ENCODE measurements at places on chromosomes 16 and 17.

GRCh38 chr17:19398301-19399181 is 11.6 kb upstream of the MFAP4 start:
- peak; percentile 66 for DNase-seq

DNA sequence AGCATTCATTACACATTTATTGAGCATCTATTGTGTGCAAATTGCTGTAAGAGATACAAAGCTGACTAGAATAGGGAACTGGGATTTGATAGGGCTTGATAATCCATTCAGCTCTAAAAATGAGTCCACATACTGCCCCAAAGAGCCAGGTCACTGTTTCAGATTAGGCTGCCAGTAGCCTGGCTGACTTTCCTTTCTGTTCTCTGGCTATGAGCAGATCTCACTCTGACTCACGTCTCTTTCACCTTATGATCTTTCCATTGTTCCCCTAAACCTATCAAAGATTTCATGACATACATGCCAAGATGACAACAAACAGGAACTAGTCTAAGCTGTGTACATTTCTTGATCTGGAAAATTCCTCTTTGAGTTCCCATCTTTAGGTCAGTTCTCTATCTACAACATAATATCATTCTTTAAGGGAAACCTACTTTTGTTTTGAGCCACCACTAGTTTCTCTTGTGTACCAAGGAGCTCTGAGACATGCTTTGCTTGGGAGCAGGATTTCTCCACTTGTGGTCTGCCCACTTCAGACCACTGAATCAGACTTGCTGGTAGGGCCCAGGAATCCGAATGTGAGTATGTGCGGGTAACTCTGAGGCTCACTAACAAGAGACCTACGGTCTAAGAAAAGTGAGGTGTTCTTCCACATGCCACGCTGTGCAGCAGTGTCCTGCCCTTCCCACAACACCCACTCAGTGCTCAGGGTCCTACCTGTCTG is 40.9 kb upstream of the ICAM2 start:
- no peak for DNase-seq

GRCh38 chr17:1203111-1203966 is 23.6 kb upstream of the ABR start:
- peak; percentile 75 for DNase-seq

DNA sequence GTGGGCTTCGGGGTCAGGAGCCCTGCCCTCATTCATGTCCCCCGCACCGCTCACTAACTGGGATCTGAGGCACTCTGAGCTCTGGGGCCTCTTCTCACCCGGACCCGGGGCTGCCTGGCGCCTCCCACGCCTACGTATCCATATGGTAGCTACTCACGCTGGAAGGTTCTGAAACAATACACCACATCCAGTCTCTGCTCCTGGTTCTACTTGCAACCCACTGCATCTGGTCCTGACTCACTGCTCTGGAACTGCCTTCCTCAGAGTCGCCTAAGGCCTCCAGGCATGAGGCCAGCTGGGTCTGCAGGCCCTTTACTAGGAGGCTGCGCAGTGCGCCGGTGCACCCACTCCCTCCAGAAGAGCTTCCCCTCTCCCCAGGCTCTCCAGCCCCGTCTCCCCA is 18.1 kb downstream of the USP36 start:
- no peak for DNase-seq

DNA sequence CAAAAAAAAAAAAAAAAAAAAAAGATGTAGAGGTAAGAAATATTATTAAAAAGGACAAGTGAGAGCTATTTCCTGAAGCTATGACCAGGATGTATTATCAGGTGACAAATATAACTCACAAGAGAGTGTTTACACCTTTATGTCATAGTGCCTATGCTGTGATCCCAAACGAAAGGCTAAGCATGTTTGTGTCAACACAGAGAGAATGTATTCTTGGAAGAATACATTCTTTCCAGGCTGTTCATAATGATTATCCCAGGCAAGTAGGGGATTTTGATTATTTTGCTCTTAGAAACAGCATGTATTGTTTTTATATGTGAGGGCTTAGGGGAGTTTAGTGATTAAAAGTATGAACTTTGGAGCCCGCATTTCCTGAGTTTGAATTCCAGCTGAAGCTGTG is 175.0 kb downstream of the SPECC1 start:
- no peak for DNase-seq

DNA sequence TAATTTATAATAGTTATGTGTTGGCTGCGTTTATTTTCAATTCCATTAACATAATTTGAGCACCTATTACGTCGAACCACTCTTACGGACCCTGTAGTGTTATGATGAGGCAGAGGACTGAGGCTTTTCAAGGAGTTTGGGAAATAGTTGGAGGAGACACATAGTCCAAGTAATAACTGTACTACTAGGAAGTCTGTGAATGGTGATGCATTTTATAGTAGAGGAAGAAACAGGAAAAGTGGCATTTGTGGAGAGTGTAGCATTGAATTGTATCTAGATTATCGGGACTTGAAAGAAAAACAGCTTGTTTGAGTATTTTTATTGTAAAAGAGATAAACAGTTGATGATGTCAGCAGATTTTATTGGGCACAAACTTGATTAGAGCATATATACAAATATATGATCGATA is 1.7 kb downstream of the NFATC3 start:
- DNase-seq = no peak

DNA sequence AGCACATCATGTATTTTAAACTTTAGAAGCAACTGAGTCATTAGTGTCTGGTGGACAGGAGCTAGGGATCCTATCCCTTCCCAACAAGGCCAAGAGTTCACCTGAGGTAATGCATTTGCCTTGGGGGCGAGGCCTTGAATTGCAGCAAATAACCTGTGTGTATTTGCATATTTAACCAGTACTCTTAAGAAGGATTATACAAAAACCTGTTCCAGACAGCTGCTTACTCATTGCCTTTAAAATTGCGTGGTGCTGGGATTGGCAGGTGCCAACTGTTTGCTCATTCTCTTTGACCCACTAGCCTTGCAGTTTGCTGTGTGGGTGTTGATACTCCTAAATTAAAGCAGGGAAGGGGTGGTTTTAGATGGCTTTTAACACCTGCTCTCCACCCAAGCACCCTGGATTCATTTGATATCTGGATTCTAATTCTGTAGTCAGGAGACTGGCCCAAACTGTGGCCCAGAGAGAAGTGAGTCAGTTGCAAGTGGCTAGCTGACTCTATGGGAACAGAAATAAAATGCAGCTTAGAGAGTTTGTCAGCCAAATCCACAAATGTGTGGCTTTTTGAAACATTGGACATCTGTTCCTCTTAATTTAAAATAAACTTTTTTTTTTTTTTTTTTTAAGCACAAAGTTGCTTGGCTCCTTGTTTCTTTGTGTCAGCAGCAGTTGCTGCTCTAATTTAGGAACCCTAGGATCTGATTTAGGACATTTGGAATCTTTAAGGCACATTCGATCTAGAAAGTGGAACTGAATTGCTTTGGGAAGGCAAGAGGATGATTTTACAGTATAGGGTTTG is 46.9 kb downstream of the TUBD1 start:
- no peak for DNase-seq

DNA sequence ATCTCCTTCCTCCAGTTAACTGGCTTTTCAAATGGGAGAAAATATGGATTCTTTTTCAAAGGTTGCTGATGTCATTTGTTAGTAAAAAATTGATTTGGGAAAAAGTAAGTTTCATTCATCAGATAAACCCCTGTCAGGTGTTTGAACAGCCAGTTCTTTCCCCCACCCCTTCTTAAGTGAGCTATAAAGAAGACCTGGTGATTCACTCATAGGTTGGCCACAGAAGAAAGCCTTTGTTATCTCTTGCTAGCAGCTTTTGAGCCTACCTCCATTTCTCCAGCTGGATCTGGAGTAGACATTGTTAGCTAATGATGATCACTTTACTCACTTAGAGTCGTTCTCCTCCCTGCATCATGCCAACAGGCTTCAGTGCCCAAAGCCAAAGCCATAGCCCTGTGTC is 63.0 kb downstream of the NLK start:
- no peak for DNase-seq

GRCh38 chr17:40588552-40588951 is 23.3 kb upstream of the CCR7 start:
- no peak for DNase-seq

DNA sequence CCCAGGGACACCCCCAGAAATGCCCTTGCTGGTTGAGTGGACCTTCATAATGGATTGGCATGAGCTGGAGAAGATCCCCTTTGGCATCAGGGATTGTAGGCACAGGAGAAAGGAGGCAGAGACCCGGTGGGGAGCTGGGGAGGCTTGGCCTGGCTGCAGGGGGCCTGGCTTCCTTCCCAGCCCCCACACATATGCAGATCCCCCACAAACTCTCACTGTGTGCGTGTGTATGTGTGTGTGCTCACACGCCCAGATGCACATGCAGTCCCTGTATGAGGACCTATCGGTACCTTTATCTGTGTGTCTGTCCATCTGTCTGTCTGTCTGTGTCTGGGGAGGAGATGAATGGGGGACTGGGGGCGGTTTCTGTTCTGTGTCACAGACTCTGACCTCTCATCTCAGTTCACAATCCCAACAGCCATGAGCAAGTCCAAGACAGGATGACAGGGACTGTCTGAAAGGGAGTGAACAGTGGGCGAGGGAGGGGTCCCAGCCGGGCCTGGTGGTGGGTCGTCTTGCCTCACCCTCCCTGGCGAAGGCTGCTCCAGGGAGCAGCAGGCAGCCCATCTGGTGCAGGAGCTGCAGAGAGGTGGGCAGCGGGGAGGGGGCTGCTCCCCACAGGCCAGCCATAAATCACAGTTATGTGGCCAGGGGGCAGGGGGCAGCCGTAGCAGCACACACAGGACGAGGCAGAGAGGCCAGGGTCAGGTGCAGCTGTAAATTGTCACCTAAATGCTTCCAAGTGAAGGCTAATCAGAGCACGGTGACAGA is 46.7 kb upstream of the LHX1 start:
- DNase-seq = no peak

- peak; percentile 94 for DNase-seq
Observed at GRCh38 chr17:45143767-45144198, 4.5 kb upstream of the HEXIM1 start.

GRCh38 chr16:81855552-81856153 is 76.6 kb downstream of the PLCG2 start:
- no peak for DNase-seq

DNA sequence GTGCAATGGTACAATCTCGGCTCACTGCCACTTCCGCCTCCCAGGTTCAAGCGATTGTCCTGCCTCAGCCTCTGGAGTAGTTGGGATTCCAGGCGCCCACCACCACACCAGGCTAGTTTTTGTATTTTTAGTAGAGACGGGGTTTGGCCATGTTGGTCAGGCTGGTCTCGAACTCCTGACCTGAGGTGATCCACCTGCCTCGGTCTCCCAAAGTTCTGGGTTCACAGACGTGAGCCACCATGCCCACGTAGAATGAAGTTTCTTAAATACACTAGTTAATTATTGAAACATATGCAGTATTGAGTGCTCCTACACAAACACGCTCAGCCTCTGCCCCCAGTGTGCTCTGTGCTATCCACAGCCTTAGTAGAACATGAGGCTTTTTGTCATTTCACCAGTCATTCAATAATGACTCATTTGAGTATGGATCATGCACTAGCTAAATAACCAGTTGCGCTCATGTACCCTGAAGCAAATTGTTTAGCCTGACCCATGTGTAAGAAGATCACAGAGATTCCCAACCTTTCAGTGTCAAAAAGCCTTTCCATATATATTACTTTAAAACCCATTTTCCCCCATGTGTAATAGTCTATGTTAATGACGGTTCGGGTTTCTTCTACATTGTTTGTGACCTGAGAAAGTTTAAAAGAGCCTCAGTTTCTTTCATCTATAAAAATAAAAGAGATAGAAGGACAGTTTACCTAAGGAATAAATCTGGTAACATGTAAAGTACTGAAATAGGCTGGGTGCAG is 49.7 kb downstream of the TUBD1 start:
- no peak for DNase-seq

DNA sequence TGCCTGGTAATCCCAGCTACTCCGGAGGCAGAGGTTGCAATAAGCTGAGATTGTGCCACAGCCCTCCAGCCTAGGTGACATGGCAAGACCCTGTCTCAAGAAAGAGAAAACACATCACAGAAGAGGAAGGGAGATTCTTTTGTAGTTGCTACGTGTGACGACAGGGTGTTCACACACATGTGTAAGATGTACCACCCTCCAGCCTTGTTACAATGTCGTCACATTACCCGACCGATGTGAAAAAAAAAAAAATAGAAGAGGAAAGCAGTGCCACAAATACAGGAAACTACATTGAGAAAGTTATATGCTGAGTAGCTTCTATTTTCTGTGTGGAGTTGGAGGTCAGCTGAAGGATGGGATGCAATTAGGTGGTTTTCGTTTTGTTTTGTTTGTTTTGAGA is 56.0 kb downstream of the CLUH start:
- no peak for DNase-seq

DNA sequence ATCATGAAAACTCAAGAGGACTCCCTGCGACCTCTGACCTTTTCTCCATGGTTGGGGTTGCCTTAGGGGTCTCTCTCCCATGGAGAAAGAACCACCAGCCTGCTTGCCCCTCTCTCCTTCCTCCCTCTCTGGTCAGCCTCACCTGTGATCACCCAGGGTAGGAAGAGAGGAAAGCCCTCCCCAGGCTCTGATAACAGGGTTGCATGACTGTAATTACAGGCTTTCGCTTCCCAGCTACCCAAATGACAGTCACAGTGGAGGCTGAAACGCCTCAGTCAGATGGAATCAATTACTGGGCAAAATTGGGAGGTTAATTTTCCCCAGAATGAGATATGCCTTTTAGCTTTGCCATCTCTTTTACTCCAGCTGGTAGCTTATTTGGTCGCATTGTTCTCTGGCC is 265.8 kb upstream of the SOX9 start:
- DNase-seq = no peak

- DNase-seq = no peak
Observed at GRCh38 chr16:987906-988305, 6.3 kb downstream of the SOX8 start.

GRCh38 chr17:42767512-42767911 is 5.7 kb upstream of the VPS25 start:
- DNase-seq = no peak
